Foreskin keratinocyte (primary cell): ENCODE measurements at places on chromosomes 16 and 17. TPM values are rescaled to one million over a fixed set of nuclear protein-coding genes. Genes with fewer than 3 reads are reported as not detected.

DNA sequence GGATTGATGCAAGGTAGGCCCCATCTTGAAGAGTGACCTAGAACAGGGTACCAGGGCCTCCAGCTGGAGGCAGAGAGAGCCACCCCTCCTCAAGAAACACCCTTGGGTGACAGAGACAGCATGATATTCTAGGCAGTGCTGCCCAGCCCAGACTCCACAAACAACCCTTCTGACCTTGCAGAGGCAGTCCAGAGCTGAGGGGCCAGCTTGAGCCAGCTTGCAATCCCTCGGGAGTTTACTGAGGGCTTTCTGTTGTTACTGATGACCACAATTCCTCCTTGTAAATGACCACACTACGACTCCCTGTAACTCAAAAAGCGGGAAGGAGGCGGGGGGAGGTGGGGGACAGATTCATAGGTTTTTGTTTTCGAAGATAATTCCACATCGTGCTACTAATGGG lies 18.6 kb upstream of the MNT start:
- no peak for DNase-seq

- no peak for DNase-seq
Measured at GRCh38 chr16:30004811-30005242, 6.0 kb downstream of the DOC2A start.

- peak; percentile 66 for DNase-seq
Measured at GRCh38 chr16:15811481-15812400, 45.1 kb downstream of the MYH11 start.

DNA sequence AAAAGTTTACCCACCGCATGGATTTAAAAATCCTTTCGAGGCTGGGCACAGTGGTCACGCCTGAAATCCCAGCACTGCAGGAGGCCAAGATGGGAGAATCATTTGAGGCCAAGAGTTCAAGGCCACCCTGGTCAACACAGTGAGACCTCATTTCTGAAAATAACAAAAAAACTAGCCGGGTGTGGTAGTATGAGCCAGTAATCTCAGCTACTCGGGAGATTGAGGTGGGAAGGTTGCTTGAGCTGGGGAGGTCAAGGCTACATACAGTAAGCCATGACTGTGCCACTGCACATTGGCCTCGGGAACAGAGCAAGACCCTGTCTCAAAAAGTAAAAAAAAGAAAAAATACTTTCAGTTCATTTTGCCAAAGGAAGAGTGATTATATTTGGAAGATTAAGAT lies 12.7 kb downstream of the GNA13 start:
- DNase-seq = no peak

- no peak for DNase-seq
Measured at GRCh38 chr17:1774390-1775176, 12.7 kb downstream of the SERPINF1 start.

DNA sequence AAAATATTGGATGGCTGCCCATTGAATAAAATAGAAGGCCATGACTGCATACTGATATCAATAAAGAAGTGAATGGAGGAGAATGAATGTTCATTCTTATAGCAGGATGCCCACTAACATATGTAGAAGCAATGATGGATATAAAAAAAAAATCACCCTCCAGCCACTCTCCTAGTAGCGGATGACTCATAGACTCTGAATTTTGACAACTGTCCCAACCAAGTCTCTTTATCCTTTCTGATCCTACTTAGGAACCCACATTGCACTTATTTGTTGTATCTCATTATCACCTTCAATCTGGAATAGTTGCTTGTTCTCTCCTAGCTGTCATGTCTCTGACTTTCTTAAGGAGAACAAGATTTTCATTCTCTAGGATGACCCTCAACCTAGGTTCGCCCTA lies 429.9 kb downstream of the HS3ST3B1 start:
- DNase-seq = no peak

GRCh38 chr17:5630434-5630833 lies 46.1 kb upstream of the NLRP1 start:
- DNase-seq = no peak

GRCh38 chr17:7837408-7838088 lies 3.5 kb downstream of the KDM6B start:
- DNase-seq = no peak

DNA sequence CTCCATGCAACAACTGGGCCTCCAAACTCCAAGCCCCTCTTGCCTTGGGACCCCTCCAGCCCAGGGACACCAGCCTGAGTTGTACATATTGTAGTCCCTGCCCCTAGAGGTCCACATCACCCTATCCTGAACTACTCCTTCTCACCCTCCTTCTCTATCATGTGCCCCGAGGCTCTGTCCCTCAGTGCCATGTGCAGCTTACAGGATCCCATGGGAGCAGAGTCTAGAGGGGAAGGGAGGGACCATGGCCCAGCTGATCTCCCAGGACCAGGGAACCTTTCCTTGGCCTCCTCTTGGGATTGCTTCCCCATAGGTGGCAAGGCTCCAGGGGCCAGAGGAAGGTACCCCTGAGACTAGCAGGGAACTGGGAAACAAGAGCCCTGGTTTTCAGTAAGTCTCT lies 35.3 kb downstream of the TMEM132E start:
- no peak for DNase-seq

GRCh38 chr17:28879886-28880571 lies 17.5 kb downstream of the FLOT2 start:
- no peak for DNase-seq

- DNase-seq = no peak
Measured at GRCh38 chr16:5019775-5020174, 14.0 kb downstream of the NAGPA start.

DNA sequence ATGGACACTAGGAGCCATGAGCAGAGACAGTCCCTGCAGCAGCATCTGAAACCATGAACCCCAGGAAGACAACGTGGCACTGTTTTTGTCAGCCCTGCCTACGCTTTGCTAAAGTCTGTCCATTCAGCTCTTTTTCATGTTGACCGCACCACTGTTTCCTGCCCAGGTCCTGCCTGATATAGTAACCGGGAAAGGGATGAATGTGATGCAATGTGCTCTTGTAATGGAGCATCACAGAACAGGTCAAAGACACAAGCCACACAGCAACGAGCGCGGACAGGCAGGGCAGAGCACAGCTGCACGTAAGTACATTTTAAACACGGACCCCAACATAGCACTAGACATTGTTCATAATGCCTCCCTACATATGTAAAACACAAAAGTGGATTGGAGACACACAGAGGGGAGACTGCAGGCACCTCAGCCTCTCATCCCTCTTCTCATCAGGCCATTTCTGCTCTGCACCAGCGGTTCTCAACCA lies 16.9 kb upstream of the TNFRSF13B start:
- DNase-seq = no peak

DNA sequence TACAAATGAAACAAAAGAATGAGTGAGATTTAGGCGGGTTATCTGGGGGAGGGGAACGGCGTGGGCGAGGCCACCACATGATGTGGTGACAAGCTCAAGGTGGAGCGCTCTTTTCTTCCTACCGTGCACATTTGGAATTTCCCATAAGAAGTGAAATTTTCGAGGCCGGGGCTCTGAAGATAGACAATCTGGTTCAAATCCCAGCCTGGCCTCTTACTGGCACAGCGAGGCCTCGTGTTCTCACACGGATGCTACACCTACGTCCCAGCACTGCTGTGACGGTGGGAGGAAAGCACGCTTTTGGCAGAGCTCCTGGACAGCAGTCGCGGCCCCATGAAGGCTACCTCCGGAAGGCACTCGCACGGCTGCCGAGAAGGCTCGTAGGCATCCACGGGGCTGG lies 25.2 kb downstream of the ZDHHC7 start:
- DNase-seq = no peak

GRCh38 chr17:6701719-6702118 lies 11.4 kb downstream of the SLC13A5 start:
- DNase-seq = no peak

- DNase-seq = no peak
Measured at GRCh38 chr17:66383333-66383732, 80.9 kb downstream of the PRKCA start.

- DNase-seq = no peak
Measured at GRCh38 chr17:57201481-57201880, 54.8 kb upstream of the MSI2 start.

GRCh38 chr16:55437625-55438024 lies 41.4 kb upstream of the MMP2 start:
- DNase-seq = peak; percentile 83

- no peak for DNase-seq
Measured at GRCh38 chr16:1144476-1145382, 8.2 kb upstream of the CACNA1H start.

- no peak for DNase-seq
Measured at GRCh38 chr17:76820039-76820438, 48.2 kb upstream of the MGAT5B start.

DNA sequence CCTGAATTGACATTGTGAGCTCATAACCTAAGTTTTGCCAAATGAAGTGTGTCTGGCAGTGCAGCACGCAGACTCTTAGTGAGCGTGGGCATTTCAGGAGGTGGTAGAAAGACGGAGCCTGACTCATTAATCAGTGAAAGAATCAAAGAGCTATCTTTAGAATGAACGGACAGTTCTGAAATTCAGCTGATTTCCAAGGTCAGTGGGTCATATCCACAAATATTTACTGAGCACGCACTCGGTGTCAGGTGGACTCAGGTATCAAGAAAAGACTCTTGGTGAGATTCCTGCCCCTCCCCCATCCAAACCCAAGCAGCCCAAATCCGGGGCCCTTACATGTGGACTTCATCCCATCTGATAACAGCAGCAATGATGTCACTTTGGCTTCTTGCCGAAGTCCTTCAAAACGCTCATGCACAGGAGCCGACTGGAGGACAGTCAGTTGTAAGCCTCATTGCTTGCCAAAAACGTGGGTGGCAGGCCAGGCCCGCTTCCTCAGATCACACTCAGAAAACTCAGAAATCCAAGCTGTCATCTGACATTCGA lies 185.8 kb downstream of the HS3ST3A1 start:
- no peak for DNase-seq

DNA sequence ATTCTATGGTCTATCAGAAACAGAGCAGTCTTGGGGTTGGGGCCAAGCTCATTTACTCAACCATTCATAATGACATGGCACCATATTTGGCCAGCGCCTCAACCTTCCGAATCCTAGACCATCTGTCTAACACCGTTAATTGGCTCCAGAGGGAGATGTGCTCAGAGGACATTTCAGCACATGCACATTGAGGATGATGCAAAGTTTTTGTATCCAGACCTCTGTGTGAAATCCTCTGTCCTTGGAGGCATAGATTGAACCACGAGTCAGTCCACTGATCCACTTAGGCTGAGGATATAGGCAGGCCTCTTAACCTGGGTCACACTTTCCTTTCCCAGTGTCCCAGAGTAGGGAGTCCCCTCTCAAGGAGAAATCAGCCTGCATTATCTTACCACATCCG lies 85.5 kb downstream of the SHISA6 start:
- DNase-seq = no peak

GRCh38 chr16:29845656-29846055 lies 17.4 kb downstream of the CDIPT start:
- no peak for DNase-seq

GRCh38 chr16:70508752-70509151 lies 14.6 kb downstream of the COG4 start:
- DNase-seq = no peak

DNA sequence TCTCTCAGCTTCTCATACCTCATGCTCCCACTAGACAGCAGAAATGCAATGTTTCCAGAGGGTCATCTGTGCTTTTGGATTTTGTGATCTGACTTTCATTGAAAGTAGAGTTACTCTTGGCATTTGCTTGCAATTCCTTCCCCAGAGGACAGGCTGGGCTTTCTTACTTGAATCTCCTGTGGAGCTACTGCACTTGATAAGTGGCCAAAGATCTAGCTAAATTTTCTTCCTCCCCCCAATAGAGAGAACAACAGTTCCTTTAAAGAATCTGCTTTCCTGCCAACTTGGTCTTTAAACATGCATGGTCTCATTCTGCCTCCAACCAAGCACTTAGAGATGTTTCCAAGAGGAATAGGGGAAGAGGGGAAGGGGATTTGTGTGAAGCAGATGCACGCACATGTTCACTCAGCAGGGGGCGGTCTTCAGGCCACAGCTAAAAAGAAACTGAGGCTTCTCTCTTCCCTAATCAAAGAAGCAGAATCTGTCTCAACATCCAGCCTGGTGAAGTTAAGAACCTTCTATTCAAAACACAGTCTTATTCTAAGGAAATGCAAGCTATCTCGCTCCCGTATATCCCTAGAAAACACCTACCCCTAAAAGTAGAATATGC lies 229.6 kb downstream of the ZFHX3 start:
- no peak for DNase-seq

GRCh38 chr16:24516900-24517669 lies 22.3 kb upstream of the RBBP6 start:
- no peak for DNase-seq

- DNase-seq = no peak
Measured at GRCh38 chr17:78172249-78173051, 4.1 kb downstream of the SYNGR2 start.

- no peak for DNase-seq
Measured at GRCh38 chr16:58265480-58266052, 29.3 kb downstream of the PRSS54 start.

DNA sequence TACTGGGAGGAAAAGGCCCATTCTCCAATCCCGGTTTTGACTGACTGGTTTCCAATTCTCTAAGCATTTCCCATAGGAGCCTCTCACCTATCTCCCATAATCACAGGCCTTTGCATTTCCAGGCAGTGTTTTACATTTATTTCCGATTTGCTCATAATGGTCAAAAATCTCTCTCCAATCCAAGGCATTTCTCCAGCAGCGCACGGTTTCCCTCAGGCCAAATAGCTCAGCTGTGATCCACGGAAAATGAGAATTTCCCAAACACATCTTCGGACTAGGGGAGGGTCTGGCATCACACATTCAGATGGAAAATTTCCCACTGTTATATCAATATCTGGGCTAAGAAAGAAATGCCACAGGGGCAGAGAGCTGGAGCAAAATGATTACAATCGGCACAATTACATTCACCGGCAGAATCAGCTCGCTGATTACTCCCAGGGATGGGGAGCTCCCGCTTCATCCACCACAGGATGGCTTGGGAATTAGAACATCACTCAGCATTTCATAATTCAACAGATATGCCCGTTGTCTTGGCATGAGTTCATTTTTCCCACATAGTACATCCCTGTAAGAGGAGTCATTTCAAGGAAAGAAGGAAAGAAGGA lies 6.7 kb downstream of the PIPOX start:
- DNase-seq = no peak

- no peak for DNase-seq
Measured at GRCh38 chr17:73987845-73988509, 215.5 kb upstream of the RPL38 start.

The KRTAP3-2 gene
- not detected in 2 replicates for total RNA-seq

The KRTAP9-7 gene
- total RNA-seq = not detected in 2 replicates

The NTHL1 gene
- 33.6 and 35.3 TPM in 2 replicates for total RNA-seq

The KRT33A gene
- total RNA-seq = not detected in 2 replicates

The KRT24 gene
- total RNA-seq = 0.07 TPM in 1 of 2 replicates, not detected in the other

The KRT40 gene
- total RNA-seq = not detected in 2 replicates

The HYDIN gene
- total RNA-seq = 0.27 and 0.39 TPM in 2 replicates

The MT4 gene
- total RNA-seq = not detected in 2 replicates

The KNOP1 gene
- total RNA-seq = 39.0 and 44.4 TPM in 2 replicates

The ZNF385C gene
- 0.04 TPM in 1 of 2 replicates, not detected in the other for total RNA-seq

The BAIAP3 gene
- total RNA-seq = 0.07 and 0.27 TPM in 2 replicates

The KCTD13 gene
- 7.0 and 7.2 TPM in 2 replicates for total RNA-seq

The SERPINF2 gene
- 1.2 and 1.3 TPM in 2 replicates for total RNA-seq

The WFDC1 gene
- total RNA-seq = not detected in 2 replicates

The CFAP97D1 gene
- total RNA-seq = not detected in 2 replicates
